ENCODE measurements at places on chromosomes 6 and 20.

DNA sequence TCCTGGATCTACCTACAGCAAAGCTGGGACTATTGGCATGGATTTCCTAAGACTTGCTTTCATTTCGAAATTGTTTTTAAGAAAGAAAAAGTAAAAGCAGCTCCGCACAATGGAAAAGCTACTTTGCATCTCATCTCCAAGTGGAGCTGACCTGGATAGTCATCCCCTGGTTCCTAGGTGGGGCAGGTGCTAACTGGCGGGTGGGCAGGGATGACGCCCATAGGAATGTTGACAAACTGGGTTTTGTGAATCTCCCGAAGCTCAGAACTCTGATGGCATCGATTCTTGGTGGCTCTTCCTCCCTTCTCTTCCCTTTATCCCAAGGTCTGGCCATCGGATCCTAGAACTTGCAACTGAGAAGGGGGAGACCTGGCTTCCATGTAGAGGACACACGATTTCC is 12.4 kb upstream of the EZR start:
- DNase-seq = no peak

DNA sequence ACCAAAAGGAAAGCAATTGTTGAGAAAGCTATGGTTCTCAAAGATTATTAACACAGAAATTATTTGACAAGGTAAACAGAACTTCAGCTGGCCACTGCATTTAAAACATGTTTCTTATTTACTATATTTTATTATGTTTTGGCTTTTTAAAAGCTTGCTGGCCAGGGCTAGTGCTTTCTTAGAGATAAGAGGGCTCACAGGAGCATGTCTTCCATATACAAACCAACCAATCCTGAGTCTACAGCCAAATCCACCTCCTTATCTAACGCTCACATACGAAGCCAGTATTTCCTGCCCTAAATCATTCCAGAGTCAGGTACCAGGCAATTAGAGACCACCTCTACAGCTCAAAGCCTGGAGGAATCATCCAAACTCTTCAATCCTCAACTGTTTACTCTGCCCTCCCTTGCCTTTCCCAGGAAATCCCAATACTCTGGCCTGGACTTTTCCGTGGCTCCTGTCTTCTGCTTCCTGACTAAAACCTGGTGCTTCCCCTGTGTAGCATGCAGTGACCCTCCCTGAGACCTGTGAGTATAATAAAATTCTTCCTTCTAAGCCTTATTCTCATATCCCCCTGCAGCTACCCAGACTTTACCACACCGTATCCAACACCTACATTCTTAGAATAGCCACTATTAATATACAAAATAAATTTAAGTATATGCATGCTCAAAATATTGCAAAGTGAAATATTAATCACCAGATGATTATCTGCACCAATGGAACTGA is 33.2 kb downstream of the RANBP9 start:
- no peak for DNase-seq

GRCh38 chr6:111794727-111795452 is 78.4 kb downstream of the FYN start:
- no peak for DNase-seq

- no peak for DNase-seq
Observed at GRCh38 chr20:23048283-23049200, 930 bp downstream of the THBD start.

DNA sequence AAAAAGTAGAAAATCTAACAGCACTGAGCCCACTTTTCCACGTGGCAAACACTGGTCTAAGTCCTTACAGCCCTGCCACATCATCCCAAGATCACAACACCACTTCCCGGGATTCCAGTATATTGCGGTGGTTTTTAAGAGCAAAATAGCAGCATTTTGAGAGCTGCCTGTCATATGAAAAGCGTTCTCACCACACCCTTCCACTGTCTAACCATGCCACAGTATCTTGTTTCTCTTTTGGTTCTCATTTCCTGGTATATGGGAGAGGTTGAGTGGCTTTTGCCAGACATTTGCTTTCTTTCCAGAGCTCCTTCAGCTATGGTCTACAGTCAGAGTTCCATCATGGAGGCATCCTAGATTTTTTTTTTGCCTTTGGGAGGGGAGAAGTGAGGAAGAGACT is 243.0 kb downstream of the TSHZ2 start:
- DNase-seq = no peak

- DNase-seq = no peak
Observed at GRCh38 chr20:48631114-48632016, 196.4 kb downstream of the PREX1 start.

- no peak for DNase-seq
Observed at GRCh38 chr6:30741789-30742315, 635 bp downstream of the FLOT1 start.

DNA sequence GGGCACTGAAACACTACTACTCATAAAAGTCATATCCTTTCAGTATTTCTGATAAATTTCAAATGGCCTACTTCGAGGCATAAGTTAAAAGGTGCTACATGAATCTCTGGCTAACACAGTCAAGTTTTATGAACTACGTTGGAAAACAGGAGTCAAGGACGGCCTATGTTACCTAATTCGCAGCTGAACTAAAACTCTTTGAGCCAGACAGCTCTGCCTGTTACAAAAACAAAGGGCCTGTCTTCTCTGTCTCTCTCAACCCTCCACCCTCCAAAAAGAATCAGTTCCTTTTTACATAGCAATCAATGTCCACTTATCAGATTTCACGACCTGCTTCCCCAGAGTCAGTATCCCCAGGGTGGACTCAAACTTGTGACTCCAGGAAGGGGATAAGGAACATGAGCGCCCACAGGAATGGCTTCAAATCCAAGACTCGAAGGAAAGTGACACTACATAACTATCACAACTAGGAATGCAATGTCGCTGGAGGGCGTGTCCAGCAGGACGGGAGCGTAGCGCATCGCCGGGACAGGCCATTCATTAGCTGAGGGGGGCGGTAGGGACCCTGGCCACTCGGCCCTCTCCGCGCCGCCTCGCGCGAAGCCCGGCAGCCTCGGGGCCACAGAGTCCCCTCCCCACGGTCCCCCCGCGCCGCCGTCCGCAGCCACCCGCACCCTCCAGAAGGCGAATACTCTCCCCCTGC is 591 bp downstream of the IBTK start:
- DNase-seq = no peak

DNA sequence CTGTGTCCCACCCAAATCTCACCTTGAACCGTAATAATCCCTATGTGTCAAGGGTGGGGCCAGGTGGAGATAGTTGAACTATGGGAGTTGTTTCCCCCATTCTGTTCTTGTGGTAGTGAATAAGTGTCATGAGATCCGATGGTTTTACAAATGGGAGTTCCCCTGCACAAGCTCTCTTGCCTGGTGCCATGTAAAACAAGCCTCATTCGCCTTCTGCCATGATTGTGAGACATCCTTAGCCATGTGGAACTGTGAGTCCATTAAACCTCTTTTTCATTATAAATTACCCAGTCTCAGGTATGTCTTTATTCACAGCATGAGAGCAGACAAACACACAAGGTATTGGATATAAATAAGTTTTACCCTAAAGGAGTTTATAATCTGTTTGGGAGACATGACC is 121.2 kb downstream of the MMUT start:
- DNase-seq = no peak
